ENCODE measurements at places on chromosomes 1 and 21.

DNA sequence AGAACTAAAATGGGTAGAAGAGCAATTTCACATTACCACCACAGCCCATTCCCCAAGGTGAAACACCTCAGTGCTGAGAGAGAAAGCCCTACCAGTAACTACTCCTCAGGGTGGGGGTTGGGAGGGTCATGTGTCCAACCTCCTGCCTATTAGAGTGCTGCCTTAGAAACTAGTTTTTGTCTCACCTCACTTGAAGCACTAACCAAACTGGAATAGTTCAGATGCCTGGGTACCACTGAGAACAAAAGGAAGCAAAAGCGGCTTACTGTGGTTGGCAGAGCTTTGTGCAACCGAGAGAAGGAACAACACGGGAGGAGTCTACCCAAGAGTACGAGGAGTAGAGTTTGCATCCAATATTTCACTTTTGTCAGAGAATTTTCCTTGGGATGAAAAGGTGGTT lies 1207.5 kb upstream of the ADGRL2 start:
- no peak for DNase-seq

GRCh38 chr1:206932177-206932576 lies 10.4 kb upstream of the FCMR start:
- no peak for DNase-seq

GRCh38 chr1:227738820-227739219 lies 3.6 kb downstream of the SNAP47 start:
- DNase-seq = no peak

DNA sequence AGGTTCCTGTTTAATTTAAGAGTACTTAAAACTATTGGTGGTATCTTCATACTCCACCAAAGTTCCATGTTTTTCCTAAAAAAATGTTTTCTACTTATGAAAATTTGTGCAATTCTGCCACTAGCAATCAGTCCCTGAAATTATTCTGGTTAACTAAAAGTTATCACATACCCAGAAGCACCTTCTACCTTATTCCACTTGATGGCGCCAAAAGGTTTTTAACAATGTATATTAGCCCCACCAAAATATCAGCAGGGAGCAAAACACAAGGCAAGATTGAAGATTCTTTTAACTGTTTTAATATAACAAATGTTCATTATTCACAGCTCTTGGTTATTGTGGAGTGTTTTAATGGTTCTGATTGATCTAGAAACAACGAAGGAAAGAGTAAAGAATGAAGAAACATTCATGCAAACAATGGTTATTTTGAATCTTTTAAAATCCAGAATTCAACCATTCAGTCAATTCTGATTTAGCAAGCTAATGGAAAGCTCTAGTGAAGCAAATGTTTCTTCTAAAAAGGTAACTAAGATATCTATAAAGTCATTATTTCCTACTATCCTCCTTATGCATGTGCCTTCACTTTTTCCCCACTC lies 67.2 kb downstream of the TTLL7 start:
- DNase-seq = no peak

DNA sequence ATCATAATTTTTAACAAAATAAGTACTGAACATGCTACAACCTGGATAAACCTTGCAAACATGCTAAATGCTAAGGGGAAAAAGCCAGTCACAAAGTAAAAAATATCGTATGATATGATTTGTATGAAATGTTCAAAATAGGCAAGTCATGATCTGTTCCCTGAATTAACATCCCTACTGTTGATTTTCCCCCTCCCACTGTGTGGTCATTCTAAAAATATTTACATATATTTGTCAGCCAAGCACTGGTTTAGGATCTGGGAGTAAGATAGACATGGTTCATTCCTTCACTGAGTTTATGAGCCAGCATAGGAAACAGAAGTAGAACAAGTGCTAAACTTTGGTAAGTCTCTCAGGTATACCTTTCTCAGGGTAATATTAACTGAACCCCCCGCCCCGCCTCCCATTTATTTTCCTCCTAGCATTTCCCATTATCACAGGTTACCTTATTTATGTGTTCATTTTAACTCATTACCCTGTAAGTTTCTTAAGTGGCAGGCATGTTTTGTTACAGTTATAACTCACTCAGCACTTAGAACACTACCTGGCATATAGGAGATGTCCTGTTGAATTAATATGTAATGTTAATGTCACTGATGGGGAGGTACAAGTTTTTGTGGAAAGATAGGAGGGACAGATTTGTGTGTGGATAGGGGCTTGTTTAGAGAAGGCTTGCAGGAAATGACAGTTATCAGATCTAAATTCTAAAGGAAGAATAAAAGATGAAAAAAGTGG lies 12.3 kb downstream of the UQCRH start:
- no peak for DNase-seq

DNA sequence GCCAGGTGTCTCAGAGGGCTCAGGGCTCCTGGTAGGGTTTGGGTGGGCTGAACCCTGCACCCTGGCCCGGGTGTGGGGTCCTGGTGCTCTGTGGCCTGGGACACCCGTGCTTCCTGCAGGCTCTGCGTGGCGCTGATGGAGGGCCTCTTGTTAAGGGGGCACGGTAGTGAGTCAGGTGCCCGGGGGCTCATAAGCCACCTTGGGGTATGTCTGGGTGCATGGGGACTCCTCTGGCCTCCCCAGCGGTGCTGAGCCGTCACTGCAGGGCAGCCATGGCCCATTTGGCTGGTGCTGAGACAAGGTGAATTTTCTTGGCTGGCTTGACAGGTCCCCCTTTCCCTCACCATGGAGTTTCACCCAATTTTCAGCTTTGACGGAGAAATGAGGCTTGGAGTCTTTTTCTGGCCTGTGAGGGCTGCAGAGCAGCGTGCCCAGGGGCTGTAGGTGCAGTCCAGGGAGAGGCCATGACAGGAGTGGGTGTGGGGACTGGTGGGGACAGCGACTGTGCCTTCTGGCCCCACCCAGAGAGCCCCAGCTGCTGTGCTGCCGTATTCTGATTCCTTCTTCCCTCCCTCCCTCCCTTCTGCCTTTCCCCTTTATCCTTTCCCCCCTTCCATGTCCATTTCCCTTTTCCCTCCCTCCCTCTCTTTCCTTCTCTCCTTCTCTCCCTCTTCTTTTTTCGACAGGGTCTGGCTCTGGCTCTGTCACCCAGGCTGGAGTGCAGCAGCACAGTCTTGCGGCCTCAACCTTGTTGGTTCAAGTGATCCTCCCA lies 40.4 kb downstream of the SKI start:
- DNase-seq = no peak

DNA sequence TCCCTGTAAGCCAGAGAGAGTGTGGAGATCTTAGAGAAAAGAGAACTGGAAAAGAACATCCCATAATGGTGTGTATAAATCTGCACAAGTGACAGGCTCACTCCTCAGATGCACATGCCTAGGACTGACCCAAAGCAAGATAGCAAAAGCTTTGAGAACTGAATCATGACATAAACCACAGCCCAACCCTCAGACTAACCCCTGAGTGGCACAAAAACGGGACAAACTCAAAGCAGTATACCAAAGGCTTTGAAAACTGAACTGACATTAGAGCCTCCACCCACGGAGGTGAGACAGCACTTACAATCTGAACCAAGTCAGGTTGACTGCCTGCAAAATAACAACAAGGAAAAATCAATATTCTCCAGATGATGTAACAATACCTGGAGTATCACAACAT lies 70.8 kb downstream of the TIAM1 start:
- no peak for DNase-seq

- DNase-seq = no peak
These were observed 55.8 kb upstream of the BMP8A start for GRCh38 chr1:39435597-39435996.

GRCh38 chr1:115457289-115457688 lies 119.2 kb upstream of the NGF start:
- DNase-seq = no peak

DNA sequence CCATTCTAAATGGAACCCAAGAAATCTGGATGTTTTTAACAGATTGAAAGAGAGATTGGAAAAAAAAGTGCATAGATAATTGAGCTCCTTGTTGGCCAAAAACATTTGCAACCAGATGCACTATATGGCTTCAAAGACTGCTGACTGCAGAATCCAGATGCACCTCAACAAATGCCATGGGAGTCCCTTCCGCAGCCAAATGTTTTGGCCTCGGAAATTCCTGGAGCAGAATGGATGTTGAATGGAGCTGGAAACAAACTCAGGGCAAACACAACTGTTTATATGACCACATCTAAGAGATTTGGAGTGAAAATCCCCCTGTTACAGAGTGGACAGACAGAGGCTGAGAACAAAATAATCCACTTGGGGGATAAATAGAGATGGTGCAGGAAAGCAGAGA lies 285.0 kb upstream of the NFIA start:
- no peak for DNase-seq

DNA sequence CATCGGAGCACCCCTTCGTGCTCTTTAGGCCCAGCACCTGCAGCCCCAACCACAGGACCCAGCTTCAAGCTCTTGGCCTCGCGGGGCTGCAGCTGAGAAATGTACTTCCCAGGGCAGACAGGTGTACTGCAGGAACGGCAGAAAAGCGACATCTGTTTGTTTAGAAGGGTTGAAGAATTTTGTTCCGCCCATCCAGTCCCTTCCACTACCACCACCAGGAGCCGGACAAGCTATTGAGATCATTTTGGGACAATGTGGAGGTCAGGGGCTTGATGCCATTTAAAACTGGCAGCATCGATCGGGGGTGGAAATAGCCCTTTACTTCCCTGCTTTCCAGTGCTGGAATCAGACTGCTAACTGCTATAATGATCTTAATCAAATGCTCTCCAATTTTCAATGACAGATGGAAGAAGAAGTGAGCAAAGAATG lies 1.7 kb downstream of the SERTAD4 start:
- no peak for DNase-seq

DNA sequence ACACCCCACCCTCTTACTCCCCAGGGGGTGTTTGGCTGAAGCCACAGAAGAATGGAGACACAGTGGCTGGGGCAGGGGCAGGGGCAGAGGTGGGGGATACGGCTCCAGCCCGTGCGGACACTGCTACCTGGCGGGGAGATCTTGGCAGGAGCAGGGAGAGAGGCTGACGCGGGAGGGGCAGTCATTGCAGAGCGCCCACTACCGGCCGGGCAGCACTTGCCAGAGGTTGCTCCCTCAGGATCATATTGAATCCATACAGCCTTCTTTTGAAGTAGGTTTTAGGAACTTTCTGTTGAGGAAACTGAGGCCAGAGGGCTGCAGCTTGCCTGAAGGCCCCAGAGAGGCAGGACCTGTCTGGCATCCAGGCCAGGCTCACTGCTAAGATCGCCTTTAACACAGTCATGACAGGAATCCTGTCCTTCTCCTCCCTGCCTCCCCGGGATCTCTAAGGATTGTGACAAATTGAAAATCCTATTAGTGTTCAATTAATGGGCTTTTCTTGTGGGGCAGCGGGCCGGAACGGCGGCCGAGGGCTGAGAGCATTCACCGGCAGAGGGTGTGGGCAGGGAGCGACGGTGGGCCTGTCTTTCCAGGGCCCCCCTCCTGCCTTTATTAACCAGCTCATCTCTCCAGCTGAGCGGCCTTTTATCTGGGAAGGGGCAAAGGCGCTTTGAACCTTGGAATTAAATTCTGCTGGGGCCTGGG lies 65.5 kb upstream of the WNT4 start:
- DNase-seq = no peak

DNA sequence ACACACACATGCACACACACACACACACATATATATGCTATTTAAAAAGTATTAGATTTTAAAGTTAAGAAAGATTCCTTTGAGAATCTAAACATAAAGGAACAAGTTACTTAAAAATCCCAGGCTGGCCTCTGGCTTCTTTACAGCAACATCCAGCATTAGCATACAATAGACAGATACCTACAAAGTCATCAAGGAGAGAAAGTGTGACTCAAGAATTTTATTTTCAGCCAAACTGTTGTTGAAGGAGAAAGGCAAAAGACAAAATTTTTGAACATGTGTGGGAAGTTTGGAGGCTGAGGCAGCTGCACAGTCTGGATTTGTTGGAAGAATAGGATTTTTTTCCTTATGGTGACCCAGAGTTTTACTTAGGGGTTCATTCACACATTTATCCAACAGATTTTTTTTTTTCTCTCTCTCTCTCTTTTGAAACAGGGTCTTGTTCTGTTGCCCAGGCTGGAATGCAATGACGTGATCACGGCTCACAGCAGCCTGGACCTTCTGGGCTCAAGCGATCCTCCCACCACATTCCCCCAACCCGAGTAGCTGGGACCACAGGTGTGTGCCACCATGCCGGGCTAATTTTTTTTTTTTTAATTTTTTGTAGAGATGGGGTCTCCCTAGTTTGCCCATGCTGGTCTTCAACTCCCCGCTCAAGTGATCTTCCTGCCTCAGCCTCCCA lies 24.0 kb upstream of the SPOCD1 start:
- no peak for DNase-seq

- no peak for DNase-seq
These were observed 14.5 kb downstream of the NUAK2 start for GRCh38 chr1:205306929-205307566.

GRCh38 chr1:13675151-13675651 lies 24.8 kb upstream of the PRDM2 start:
- no peak for DNase-seq

- no peak for DNase-seq
These were observed 9.6 kb downstream of the EPHA10 start for GRCh38 chr1:37755290-37755689.

- no peak for DNase-seq
These were observed 16.0 kb downstream of the IRF2BP2 start for GRCh38 chr1:234593771-234594504.

DNA sequence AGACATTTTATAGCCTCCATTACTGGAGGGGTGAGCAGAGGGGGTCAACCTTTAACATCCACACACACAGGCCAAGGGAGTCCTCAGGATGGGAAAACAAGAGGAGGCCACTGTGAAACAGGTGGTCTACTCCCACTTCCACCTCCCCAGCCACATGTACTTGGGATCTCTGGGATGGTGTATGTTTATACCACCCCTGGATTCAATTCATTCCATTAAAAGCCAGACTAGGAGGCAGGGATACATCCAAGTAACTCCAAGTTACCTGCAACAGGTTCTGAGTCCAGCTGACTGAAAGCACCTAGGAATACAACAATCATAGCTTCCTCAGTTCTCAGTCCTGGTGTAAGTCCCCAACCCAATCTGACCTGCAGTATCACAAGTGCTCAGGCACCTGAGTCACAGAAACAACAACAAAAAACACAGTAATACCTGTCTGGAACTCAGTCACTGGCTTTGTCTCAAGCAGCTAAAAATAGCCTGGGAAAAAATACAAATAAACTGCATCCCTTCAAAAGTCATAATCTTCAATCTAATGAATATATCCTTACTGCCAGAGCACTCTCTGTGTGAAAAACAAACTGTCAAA lies 9.8 kb downstream of the ERI3 start:
- DNase-seq = no peak

DNA sequence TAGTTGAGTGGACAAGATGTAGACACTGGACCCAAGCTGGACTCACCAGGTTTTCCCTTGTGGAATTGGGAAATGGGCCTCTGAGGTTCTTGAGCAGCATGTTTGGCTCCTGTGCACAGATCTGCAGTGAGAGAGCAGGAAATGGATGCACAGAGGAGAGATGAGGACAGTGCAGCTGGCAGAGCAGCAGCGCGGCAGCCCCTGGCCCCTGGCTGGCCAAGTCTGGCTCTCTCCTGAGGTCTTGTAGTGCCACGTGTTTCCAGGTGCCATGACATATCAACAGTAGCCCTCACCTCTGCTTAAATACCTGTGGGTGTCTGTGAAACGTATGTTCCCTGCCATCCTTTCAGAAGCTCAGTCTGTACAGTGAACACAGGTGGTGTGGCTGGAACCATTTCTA lies 19.2 kb upstream of the BCL10 start:
- DNase-seq = no peak

All from activated T-helper 1 cell treated with Interleukin-2 at 50 U/mL for 16 hours (primary cell).